ENCODE measurements at places on chromosomes 7 and 10.

- DNase-seq = no peak
Observed at GRCh38 chr10:119352807-119353206, 145.4 kb downstream of the GRK5 start.

GRCh38 chr7:6278749-6279310, 6.4 kb upstream of the CYTH3 start:
- DNase-seq = no peak

DNA sequence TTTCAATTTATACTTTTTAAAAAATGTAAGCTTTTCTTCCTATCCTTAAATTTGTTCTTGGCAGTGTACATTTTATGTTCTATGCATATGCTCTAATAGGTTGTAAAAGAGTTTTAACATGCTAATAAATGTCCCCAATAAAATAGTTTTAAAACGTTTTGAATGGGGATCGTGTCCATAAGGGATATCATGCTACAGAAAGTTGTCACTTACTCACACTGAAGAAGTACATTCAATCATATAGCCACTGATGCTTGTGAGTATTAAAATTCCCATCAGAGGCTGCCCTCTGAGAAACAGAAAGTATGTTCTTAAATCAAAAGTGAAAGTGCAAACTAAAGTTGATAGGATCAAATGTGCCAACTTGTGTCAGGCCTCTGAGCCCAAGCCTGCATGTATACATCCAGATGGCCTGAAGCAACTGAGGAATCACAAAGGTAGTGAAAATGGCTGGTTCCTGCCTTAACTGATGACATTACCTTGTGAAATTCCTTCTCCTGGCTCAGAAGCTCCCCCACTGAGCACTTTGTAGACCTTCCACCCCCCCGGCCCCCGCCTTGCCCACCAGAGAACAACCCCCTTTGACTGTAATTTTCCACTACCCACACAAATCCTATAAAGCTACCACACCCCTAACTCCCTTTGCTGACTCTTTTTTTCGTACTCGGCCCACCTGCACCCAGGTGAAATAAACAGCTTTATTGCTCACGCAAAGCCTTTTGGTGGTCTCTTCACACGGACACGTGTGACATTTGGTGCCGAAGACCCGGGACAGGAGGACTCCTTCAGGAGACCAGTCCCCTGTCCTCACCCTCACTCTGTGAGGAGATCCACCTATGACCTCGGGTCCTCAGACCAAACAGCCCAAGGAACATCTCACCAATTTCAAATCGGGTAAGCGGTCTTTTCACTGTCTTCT, 877 bp upstream of the NOD1 start:
- no peak for DNase-seq

DNA sequence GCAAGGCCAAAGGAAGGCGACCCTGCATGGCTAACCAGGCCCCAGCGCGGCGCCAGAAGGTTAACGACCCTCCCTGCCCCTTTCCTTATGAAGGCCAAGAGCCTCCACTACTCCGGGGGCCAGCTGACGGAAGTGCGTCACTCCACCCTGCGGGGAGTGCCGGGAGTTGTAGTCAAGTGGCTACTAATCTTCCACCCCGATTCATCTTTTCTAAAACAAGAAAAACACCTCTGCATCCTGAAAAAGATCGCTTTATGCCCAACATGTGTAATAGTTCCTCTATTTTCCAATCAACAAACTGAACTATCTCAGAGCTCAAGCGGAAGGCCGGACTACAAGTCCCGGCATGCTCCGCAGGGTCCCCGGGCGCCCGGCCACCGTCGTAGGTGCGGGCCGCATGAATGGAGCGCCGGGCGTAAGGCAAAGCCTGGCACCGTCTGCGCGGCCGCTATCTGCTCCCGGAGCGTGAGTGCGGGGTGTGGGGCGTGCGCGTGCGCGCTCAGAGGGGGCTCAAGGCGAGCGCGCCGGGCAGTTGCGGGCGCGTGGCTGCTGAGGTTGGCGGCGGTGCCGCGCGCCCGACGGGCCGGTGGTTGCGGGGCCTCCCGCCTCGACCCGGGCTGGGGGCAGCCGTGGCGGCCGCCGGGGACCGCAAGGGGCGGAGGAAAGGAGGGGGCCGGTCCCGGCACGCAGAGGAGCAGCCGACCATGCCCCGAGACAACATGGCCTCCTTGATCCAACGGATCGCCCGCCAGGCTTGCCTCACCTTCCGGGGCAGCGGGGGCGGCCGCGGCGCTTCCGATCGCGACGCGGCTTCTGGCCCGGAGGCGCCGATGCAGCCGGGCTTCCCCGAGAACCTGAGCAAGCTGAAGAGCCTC, at the start of gene ADO:
Gene ADO (plus strand): TSS at position 365 of the 875 bp plus-strand sequence. CDS start 340 bp downstream, at position 705.
- DNase-seq = no peak

GRCh38 chr7:151448261-151449252, 8.6 kb upstream of the CRYGN start:
- DNase-seq = no peak

GRCh38 chr10:133150226-133150625, 9.8 kb upstream of the KNDC1 start:
- DNase-seq = no peak

GRCh38 chr7:72140566-72140965, 271.6 kb downstream of the CALN1 start:
- no peak for DNase-seq

GRCh38 chr10:68302503-68302823, 29.4 kb upstream of the HNRNPH3 start:
- no peak for DNase-seq

DNA sequence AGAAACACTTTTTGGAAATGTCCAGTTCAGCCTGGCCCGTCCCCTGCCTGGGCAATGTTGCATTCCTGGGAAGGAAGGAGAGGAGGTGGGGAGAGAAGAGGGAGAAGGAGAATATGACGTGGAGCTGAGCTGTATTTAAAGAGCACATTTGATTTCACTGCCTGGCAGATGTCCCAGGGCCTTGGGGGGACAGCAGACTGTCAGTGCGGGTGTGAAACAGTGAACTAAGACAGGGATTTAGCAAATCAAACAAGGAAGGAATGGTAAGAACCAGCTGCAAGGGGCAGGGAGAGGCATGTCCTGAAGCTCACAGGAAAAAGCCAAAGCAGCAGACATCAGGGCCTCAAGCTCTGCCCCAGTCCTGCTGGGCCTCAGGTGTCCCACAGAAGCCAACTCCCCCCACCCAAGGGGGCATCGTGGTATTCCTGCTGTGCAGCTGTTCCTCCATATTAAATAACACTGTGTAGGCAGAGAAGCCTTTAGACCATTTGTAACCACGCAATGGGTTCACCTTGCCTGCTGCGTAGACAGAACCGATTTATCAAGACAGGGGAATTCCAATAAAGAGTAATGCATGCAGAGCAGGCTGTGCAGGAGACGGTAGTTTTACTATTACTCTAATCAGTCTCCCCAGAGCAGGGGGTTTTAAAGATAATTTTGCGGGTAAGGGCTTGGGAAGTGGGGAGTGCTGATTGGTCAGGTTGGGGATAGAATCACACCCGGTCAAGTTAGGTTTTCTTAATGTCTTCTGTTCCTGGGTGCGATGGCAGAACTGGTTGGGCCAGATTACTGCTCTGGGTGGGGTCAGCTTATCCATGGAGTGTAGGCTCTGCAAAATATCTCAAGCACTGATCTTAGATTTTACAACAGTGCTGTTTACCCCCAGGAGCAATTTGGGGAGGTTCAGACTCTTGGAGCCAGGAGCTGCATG, 18.3 kb downstream of the LEP start:
- DNase-seq = no peak

GRCh38 chr10:1737222-1738061, at the start of gene ADARB2:
ADARB2 (minus strand) TSS chr10:1737525.
- DNase-seq = no peak

- DNase-seq = no peak
Observed at GRCh38 chr7:81604808-81605174, 165.1 kb downstream of the HGF start.
